ENCODE measurements at places on chromosomes 5 and 9.
A peak's percentile ranks its signal among the peaks of the same experiment; 100 is the strongest.

- DNase-seq, result no peak
Measured at GRCh38 chr5:156191547-156191946, 135.4 kb upstream of the SGCD start.

DNA sequence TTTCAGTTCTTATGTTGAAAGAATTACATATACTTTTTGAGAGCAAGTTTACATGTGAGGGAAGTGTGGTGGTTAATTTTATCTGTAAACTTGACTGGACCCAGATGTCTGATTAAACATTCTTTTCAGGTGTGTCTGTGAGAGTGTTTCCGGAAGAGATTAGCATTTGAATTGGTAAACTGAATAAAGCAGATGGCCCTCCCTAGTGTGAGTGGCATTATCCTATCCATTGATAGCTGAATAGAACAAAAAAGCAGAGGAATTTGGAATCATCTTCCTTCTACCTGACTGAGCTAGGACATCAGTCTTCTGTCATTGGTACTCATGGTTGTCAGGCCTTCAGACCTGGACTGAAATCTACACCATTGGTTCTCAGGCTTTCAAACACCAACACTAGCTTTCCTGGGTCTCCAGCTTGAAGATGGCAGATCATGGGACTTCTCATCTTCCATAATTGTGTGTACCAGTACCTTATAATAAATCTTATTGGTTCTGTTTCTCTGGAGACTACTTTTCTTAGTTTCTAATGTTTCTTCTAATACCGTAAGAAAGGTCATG is 36.6 kb downstream of the NREP start:
- no peak for DNase-seq

DNA sequence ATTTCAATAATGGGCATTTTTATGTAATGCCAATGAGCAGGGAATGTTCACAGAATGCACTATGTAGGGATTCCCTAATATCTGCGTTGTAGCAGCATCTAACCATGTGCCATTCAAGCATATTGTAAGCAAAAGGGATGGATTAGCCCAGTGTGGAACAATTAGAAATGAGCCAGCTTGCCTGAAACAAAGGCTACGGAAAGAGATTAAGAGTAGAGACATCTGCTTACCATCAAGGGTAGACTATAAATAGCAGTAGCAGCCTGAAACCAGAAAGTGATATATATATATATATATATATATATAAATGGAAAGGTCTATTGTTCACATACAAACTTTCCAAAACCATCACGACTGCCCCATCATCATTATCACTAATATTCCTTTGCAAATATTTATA is 31.9 kb upstream of the CEP120 start:
- no peak for DNase-seq

DNA sequence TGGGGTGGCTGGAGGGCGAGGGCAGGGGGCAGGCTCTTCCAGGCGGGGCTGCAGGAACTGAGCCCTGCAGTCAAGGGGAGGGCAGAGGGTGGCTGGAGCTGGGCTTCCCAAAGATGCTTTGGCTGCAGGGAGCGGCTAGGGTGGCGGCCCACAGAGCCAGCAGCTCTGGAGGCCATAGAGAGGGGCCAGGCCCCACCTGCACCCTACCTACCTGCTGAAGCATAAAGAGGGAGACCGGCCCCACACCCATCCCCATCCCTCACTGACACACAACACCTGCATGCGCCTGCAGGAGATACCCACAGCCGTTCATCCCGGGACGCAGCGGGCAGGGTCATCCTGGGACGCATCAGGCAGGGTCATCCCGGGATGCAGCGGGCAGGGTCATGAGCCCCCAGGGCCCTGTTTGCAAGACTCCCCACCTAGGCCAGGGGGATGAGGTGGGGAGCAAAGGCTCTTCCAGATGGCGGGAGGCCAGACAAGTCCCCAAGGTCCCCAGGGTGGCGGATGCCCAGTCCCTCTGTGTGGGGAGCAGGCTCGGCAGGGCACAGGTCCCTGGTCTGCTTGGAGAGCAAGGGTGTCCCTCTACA is 39.8 kb upstream of the NOTCH1 start:
- DNase-seq, result no peak

GRCh38 chr9:36023260-36024048 is 13.3 kb upstream of the RECK start:
- peak; percentile 75 for DNase-seq
